ENCODE measurements at places on chromosomes 11 and 22.

- no peak for DNase-seq
Observed at GRCh38 chr11:16001044-16001568, 355.2 kb downstream of the SOX6 start.

- DNase-seq, result no peak
Observed at GRCh38 chr11:27231530-27231929, 131.5 kb downstream of the CCDC34 start.

DNA sequence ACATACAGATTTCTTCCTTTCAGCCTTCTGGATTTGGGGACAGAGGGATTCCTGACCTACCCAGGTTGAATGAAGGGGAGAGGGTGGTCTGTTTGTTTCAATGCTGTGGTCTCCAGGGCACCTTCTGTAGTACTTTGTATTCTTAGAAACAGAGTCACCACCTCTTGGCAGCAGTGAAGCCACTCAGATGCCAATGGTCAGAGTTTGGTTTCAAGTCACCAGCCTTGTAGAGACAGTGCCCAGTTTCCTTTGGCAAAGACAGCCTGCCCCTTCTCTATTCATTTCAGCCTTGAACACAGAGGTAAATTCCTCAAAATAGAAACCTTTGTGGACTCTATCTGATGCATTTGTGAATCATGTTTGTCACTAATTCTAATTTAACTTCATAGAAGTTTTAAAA lies 111.7 kb upstream of the RASSF10 start:
- no peak for DNase-seq

GRCh38 chr11:91791171-91791468 lies 433.5 kb upstream of the FAT3 start:
- DNase-seq, result no peak

GRCh38 chr11:69250186-69251056 lies 43.5 kb upstream of the MYEOV start:
- no peak for DNase-seq

GRCh38 chr11:64331569-64332371 lies 8.2 kb upstream of the CCDC88B start:
- peak; percentile 40 for DNase-seq

DNA sequence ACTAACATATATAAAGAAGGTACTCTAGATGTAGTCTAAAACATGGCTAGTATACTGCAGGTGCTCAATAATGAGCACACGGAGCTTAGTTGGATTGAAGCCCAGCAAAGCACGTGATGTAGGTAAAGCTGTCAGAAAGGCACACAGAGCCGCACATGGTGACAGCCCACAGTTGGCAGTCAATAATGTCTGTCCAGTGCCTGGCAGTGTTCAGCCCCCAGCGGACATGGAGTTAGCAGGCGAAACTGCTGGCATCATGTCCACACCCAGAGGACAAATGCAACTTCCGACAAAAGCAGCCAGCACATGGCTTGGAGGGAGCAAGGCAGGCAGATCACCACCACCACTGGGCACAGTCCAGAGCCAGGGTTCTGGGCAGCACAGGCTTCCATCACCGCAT lies 43.5 kb upstream of the H19 start:
- no peak for DNase-seq

- DNase-seq, result no peak
Observed at GRCh38 chr22:23844739-23845202, 6.0 kb upstream of the DERL3 start.

- no peak for DNase-seq
Observed at GRCh38 chr11:74677131-74677530, 54.1 kb downstream of the CHRDL2 start.

- DNase-seq, result no peak
Observed at GRCh38 chr11:65366340-65366773, 11.8 kb downstream of the TIGD3 start.

DNA sequence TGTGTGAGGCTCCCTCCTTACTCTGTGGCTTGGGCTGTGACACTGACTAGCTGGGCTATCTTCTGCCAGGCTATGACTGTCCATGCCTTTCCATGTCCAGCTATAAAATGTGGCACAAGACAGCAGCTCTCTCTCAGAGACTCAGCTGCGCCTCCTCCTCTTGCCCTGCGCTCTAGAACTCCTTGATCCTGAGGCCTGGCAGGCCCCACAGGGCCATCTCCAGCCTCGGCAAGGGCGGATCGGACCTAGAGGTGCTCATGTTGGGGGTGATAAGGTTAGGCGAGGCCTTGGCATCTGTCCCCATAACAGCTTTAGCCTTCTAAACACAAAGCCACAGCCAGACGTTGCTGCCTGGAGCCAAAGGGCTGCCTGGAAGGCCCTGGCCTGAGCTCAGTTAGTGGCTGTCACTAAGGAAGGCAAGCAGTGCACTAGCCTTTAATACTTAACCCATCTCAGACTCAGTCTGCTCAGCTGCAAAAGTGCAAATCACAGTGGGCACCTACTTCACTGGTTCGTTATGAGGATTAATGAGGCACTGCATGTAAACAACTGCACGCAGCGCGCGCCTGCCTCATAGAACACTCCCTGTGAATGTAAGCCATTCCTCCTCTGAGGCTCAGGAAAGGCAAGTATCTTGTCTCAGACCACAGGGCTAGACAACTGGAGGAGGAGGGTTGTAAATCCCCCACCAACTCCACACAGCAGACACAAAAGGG lies 1.2 kb downstream of the GUCD1 start:
- no peak for DNase-seq

All from stimulated activated CD4-positive, alpha-beta T cell treated with anti-CD3 and anti-CD28 coated beads, Interleukin-1b, Interleukin-23, amount 100 ng/mL, for 1 hour (primary cell).